Prostate gland (tissue), 2 donors: ENCODE measurements at places on chromosomes 3 and 15. TPM values are rescaled to one million over a fixed set of nuclear protein-coding genes. Genes with fewer than 3 reads are reported as not detected.

GRCh38 chr15:70823196-70823595 lies 30.8 kb downstream of the LARP6 start:
- no peak overlapping the region for H3K4me3 ChIP-seq
- H3K27me3 ChIP-seq, result no peaks in the 10 kb centered on the region
- H3K27ac ChIP-seq, result no peak overlapping the region
- no peak for DNase-seq

- H3K36me3 ChIP-seq, result no peaks in the 10 kb centered on the region
- H3K27me3 ChIP-seq, result no peaks in the 10 kb centered on the region
- DNase-seq, result no peak
- H3K27ac ChIP-seq, result no peak overlapping the region
- H3K4me3 ChIP-seq, result no peak overlapping the region
These were observed 70.7 kb upstream of the KCNMB2 start for GRCh38 chr3:178465260-178466180.

GRCh38 chr15:66862940-66863335 lies 160.9 kb downstream of the SMAD6 start:
- H3K36me3 ChIP-seq, result no peaks in the 10 kb centered on the region
- no peaks in the 10 kb centered on the region for H3K4me1 ChIP-seq
- H3K27ac ChIP-seq, result no peak overlapping the region

GRCh38 chr3:41863024-41863423 lies 98.9 kb downstream of the ULK4 start:
- DNase-seq, result no peak
- no peaks in the 10 kb centered on the region for H3K36me3 ChIP-seq
- no peaks in the 10 kb centered on the region for H3K4me1 ChIP-seq
- H3K27me3 ChIP-seq, result no peaks in the 10 kb centered on the region
- H3K27ac ChIP-seq, result no peak overlapping the region

DNA sequence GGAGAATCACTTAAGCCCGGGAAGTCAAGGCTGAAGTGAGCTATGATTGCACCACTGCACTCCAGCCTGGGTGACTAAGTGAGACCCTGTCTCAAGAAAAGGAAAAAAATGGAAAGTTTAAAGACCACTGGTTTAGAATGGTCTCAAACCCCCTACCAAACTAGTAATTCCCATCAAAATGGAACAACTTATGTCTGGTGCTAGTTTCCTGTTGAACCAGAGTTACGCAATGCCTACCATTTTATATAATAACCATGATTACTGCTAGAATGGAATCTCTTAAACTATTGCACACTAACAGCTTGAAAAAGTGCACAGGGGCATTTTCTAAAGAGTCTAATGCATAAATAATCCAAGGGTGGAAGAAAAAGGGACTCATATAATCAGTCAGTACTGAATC lies 43.6 kb downstream of the DMXL2 start:
- H3K36me3 ChIP-seq, result no peaks in the 10 kb centered on the region
- no peak overlapping the region for H3K27ac ChIP-seq
- H3K27me3 ChIP-seq, result no peaks in the 10 kb centered on the region
- no peak for DNase-seq
- H3K4me3 ChIP-seq, result no peak overlapping the region
- H3K4me1 ChIP-seq, result no peaks in the 10 kb centered on the region

DNA sequence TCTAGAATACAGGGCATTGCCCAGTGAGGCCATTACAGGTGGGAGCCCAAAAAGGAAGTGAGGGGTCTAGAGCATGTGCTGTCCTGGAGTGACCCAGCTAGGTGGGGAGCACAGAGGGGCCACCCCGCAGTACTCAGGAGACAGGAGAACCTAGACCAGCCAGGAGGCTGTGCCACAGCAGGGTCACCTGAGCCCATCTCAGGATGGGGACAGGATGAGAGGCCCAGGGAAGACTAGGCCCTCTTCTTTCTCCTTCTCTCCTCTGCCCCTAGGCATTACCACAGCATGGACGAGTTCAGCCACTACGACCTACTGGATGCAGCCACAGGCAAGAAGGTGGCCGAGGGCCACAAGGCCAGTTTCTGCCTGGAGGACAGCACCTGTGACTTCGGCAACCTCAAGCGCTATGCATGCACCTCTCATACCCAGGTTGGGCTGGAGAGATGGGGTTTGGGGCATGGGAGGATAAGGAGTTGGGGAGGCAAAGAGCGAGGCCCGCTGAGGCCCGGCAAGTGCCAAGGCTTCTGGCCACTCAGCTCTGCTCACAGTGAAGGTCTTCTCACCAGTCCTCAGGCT lies 20.6 kb downstream of the LOXL1 start:
- no peak for DNase-seq
- no peaks in the 10 kb centered on the region for H3K4me1 ChIP-seq
- H3K27ac ChIP-seq, result no peak overlapping the region
- H3K36me3 ChIP-seq, result no peaks in the 10 kb centered on the region

Gene IQCH
- total RNA-seq, result 5.8 TPM

Gene TLNRD1
- 19.3 TPM for total RNA-seq

Gene MYO9A
- 252 TPM for total RNA-seq

Gene CD47
- 197 TPM for total RNA-seq

- H3K36me3 ChIP-seq, result no peaks in the 10 kb centered on the region
- H3K27me3 ChIP-seq, result no peaks in the 10 kb centered on the region
- H3K4me3 ChIP-seq, result no peak overlapping the region
- H3K27ac ChIP-seq, result no peak overlapping the region
- H3K4me1 ChIP-seq, result no peaks in the 10 kb centered on the region
These were observed 120.2 kb downstream of the LRRC28 start for GRCh38 chr15:99371180-99372103.

Gene ALDH1A2
- total RNA-seq, result 8.2 TPM

Gene MYZAP
- 14.9 TPM for total RNA-seq

Gene CHDH
- 40.2 TPM for total RNA-seq
